Pulmonary artery endothelial cell (primary cell): ENCODE measurements at places on chromosomes 7 and 10. TPM values are rescaled to one million over a fixed set of nuclear protein-coding genes. Genes with fewer than 3 reads are reported as not detected.
A peak's percentile ranks its signal among the peaks of the same experiment; 100 is the strongest.

GRCh38 chr7:81516898-81517297 lies 252.9 kb downstream of the HGF start:
- DNase-seq = no peak

DNA sequence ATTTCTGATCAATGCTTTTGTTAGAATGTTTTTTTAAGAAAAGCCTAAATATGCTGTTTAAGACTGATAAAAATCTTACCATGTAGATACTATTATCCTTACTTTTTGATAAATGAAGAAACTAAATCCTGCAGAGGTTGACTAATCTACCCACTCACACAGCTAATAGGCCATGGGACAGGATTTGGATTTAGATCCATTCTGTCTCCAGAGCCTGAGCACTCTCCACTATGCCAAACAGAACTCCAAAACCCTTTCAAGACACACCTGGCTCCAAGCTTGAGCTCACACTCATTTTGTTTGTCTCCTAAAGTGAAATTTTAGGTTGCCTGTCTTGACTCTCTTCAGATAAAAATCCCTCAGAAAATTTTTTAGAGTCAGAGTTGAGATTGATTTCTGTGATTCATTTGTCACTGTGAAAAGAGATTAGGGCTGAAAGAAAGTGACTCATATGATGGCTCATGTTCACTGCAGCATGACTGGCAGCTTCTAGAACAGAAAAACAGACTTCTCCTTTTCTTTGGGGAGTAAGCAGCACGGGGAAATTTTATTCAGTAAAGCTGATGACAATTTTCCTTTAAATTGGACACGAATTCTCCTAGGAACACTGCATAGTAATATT lies 132.3 kb upstream of the POT1 start:
- peak; percentile 19 for DNase-seq

DNA sequence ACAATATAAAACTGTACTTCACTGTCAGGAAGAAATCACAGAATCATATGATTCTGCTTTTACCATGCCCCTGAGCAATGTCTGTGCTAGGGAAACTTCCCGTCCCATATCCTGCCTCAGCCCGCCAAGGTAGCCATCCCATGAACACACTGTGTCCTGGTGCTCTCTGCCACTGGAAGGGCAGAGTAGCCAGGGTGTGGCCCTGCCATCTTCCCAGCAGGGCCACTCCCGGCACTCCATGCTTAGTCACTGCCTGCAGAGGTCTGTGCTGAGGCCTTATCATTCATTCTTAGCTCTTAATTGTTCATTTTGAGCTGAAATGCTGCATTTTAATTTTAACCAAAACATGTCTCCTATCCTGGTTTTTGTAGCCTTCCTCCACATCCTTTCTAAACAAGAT lies 31.8 kb downstream of the AP3M1 start:
- no peak for DNase-seq

Gene DNAJC12
- 0.13 and 0.39 TPM in 2 replicates for total RNA-seq

Gene MYL10
- not detected in 2 replicates for total RNA-seq

Gene RBM20
- total RNA-seq = 0.13 TPM in 1 of 2 replicates, not detected in the other

Gene HOXA4
- 0.26 and 0.74 TPM in 2 replicates for total RNA-seq
